ENCODE measurements at places on chromosomes 13 and 19.

DNA sequence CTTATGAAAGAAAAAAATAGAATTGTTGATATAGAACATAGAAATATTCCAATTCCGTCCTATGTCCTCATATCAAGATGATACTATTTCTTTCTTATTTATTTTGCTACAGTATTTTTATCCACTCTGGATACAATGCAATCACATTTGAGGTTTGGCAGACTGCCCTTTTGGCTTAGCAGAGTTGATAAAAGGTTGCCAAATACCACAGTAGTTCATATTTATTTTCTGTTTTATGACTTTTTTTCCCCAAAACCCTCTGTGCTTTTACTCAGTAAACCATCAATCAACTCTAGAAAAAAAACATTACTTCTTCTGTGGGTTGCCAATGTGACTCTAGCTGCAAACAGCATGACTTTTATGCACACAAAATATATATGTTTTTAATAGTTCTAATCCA is 424.5 kb downstream of the PCDH9 start:
- DNase-seq, result no peak

DNA sequence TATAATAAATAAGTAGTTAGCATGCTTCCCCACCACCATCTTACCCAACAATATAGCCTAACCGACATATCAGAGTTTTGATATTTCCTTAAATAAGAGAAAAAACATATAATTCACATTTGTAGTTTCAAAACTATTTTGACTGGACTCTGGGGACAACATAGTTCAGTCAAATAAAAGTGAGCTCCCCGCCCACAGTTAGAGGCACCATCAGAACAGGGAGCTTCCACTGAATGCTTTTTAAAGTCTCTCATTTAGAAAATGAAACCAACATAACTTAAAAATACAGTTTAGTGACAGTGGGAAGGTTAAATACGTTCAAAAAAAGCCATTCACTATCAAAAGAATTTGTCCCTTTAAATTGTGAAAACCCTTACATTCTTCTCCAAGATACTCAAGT is 92.8 kb downstream of the EPSTI1 start:
- DNase-seq, result peak; percentile 18

- DNase-seq, result no peak
Measured at GRCh38 chr13:91531646-91532045, 133.2 kb downstream of the GPC5 start.

- no peak for DNase-seq
Measured at GRCh38 chr13:107361666-107362065, 793.7 kb upstream of the ARGLU1 start.

- peak; percentile 54 for DNase-seq
Measured at GRCh38 chr19:21022996-21023395, 2.5 kb downstream of the ZNF430 start.

GRCh38 chr19:45403272-45403671 is 1.6 kb downstream of the PPP1R13L start:
- DNase-seq, result no peak

- no peak for DNase-seq
Measured at GRCh38 chr13:50873467-50873866, 30.0 kb upstream of the DLEU7 start.

- no peak for DNase-seq
Measured at GRCh38 chr19:49858088-49858985, 7.4 kb downstream of the PTOV1 start.

DNA sequence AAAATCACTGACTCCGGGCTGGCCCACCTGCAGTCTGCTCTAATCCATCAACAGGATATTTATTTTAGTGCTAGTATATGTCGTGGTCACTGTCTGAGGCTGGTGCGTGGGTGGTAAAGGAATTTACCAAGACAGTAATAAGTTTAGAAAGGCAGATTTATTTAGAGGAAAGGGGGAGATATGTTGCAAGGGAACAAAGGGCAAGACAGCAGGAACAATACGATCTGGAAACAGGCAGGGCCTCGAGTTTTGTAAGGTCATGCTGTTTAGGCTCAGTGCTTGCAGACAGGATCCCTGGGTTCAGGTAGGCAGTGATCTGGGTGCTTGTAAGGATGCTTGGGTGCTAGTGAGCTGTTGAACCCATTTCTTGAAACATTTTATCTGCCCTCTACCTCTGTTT is 748.2 kb upstream of the SLITRK5 start:
- no peak for DNase-seq

DNA sequence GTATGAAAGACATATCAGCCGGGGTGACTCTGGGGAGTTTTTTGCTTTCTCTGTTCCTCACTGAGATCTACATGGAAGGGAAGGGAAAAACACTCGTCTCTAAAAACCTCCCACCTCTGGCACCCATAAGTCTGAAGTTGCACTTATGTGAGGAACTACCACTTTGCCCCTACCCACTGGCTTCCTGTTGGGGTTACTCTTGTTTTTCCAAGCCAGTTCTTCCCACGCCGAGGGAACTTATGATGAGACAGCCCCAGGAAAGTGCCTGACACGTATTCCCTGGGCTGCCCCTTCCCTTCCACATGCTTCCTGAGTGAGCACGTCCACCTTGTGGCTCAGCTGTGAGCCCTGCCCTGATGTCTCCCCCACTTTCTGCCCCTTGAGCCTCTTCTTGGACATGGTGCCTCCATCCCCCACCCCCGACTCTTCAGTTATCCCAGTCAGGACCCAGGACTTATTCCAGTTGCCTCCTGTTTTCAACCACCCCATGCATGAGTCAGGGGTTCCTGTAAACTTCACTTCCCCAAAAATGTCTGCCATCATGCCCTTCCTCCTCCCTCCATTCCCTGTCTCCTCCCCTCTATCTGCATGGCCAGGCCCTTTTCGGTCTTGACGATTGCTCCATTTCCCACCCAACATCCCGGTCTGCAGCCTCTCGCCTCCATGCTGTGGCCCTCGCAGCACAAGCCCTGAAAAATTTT is 5.1 kb upstream of the SIGLEC7 start:
- DNase-seq, result no peak

DNA sequence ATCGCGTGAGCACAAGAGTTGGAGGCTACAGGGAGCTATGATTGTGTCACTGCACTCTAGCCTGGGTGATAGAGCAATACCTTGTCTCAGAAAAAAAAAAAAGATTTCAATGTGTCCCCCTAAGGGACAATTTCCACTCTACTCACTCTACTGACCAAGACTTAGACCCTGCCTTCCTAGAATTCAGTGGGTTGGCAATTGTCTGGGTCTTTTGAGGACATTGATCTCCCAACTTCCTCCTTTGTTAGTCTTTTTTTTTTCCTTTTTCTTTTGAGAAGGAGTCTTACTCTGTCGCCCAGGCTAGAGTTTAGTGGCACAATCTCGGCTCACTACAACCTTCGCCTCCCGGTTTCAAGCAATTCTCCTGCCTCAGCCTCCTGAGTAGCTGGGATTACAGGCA is 2.2 kb downstream of the SPTBN4 start:
- DNase-seq, result no peak

GRCh38 chr19:13116282-13117175 is at the start of gene TRMT1:
TSS of gene TRMT1 (minus strand) at chr19:13116740. CDS start at chr19:13116399, 341 bp downstream.
- peak; percentile 96 for DNase-seq

GRCh38 chr19:35805526-35806102 is 7.0 kb downstream of the PRODH2 start:
- DNase-seq, result no peak

DNA sequence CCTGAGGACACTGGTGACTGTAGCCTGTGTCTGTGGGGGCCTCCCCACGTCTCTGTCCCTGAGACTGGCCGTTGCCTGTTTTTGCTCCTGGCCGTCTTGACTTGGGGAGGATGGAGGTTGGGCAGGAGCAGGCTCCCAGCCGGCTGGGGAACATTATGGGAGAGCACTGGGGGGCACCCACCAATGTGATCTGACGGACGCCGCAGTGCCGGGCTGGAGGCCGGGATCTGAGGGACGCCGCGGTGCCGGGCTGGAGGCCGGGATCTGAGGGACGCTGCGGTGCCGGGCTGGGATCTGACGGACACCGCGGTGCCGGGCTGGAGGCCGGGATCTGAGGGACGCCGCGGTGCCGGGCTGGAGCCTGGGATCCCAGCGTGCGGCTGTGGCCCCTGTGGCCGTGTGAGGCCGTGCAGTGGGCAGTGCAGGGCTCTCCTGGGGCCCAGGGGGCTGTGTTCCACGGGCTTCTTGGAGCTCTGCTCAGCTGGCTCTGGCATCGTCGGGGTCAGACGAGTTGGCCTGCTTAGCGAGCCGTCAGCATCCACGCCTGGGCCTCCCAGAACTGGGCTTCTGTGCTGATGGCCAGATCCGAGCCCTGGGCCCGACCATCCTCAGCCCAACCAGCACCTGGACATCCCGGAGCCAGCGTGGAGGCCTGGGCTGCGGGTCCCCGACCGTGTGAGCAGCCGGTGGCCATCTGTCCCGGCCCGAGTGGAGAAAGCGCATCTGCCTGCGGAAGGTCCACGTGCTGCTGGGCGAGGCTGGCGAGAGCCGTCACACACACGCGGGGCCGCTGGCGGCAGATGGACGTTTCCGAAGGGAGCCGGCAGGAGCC is 45.8 kb downstream of the GAS6 start:
- DNase-seq, result no peak

DNA sequence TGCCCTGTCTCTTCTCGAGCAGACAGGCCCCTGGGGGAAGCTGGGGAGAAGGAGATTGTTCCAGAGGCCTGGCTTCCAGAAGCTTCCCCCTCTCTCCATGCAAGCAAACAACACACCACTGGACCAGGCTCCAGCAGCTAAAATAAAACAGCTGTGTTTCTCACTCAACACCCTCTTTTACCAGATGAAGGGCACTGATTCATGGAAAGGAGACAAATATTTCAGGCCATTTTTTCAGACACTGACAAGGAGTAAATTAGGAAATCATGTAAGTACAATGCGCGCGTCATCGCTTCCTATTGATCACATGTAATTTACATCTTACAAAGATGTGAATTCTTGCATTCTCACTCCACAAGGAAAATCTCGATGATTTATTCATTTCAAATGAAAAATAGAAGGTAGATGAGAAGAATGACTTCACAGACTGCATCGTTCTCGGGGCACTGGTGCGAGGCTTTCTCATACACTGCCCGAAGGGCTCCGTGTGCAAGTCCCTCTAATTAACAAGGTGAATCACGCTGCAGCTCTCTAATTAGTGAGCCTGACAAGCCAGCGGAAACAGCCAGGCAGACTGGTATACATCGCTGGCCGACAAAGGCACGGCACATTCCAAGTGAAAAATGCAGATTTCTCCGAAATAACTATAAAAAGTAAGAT is 153.6 kb downstream of the KCTD15 start:
- no peak for DNase-seq

DNA sequence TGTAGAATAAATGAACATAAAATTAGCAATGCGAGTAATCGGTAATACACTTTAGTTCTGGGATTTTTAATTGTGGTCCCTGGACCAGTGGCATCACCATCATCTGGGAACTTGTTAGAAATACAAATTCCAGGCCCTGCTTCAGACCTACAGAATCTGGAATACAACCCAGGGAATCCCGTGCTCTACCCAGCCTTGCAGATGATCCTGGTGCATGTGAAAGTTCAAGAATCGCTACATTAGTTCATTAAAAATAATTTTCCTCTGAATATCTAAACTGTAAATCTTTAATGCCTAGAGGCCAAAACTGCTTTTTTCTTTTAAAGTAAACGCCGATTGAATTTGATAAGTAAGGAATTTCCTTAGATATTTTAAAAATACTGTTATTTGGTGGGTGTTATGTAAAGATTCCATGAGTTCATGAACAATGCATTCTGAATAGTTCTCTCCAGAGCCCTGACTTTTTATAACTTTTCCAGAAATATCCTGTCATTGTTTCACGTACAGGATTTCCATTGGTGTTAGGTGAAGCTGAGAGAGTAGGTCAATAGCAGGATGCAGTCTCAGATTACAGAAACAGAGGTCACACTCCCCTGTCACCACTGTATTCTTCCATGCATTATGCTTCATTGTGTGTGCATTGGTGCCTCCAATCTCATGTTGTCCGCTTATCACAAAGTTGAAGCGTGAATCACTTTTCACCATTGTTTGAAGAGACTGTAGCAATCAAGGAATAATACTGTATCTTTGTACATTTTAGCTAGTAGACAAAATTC is 596.5 kb upstream of the KLF12 start:
- DNase-seq, result no peak

DNA sequence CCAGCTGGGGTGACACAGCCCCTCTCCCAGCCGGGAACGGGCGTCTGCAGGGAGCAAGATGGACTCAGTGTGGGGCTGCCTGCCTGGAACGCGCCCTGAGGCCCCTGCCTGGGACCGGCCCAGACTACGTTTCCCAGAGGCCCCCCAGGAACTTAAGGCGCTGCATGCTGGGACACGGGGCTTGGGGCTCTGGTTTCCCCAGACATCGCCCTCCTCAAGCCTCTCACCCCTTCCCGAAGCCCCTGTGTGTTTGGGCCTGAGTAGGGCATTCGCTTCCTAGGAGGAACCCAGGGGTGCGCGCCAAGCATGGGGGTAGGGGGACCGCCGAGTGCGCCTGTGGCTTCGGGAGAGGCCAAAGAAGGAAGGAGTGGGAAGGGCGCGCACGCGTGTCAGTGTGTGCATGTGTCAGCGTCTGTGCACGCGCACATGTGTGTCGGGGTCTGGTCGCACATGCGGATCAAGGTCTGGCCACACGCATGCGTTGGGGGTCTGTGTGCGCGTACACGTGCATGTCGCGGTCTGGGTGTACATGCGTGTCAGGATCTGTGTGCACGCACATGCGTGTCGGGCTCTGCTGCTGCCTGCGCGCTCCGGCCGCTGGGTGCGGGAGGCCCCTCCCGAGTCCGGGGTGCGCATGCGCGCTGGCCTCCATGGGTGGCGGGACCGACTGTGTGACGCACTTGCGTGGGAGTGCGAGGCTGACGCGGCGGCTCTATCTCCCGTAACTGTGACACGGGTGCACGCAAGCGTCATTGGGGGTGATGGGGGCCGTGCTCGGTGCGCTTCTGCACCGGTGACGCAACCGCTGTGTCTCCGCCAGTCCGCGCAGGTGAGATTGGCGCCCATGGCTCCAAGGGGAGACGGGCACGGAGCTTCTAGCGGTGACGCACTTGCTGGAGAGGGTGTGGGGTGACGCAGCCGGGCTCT is 16.2 kb downstream of the ZNF331 start:
- peak; percentile 92 for DNase-seq

DNA sequence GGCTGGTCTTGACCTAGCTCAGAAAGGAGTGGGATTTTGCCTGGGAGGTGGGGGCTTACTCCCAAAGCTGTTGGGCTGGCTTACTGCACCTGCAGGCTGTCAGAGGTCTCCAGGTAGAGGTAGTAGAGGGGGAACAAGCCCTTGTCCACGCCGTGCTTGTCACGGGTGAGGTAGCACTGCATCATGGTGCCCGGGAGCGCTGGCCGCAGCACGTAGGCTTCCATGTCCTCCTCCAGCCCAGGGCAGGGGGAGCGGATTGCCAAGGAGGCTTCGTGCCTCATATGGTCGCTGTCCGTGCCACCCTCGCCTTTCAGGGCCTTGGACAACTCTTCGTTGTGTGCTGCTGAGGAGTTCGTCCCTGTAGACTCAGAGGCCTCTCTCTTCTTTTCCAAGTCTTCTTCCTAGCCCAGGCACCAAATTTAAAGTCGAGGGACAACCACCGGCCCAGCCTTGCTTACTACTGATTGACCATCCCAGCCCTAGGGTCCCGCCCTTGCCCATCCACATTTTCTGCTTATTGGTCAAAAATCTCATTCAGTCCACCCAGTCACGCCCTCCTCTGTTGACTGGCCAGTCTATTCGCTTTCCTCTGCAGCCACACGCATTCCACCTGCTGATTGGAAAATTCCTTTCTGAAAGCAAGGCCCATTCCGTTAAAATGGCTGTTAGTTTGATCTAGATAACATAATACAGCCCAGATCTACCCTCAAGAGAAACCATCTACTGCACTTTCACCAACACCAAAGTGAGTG is 10.5 kb downstream of the TULP2 start:
- no peak for DNase-seq

- DNase-seq, result no peak
Measured at GRCh38 chr13:27008733-27009132, 162.9 kb downstream of the USP12 start.

Measured in activated CD4-positive, alpha-beta T cell treated with anti-CD3 and anti-CD28 coated beads for 48 hours (primary cell).